ENCODE measurements at places on chromosomes 2 and 18.
A peak's percentile ranks its signal among the peaks of the same experiment; 100 is the strongest.

- no peak for DNase-seq
Measured at GRCh38 chr18:50315100-50315871, 27.8 kb upstream of the CXXC1 start.

GRCh38 chr18:23258566-23259469 is 123.5 kb downstream of the CABLES1 start:
- no peak for DNase-seq

DNA sequence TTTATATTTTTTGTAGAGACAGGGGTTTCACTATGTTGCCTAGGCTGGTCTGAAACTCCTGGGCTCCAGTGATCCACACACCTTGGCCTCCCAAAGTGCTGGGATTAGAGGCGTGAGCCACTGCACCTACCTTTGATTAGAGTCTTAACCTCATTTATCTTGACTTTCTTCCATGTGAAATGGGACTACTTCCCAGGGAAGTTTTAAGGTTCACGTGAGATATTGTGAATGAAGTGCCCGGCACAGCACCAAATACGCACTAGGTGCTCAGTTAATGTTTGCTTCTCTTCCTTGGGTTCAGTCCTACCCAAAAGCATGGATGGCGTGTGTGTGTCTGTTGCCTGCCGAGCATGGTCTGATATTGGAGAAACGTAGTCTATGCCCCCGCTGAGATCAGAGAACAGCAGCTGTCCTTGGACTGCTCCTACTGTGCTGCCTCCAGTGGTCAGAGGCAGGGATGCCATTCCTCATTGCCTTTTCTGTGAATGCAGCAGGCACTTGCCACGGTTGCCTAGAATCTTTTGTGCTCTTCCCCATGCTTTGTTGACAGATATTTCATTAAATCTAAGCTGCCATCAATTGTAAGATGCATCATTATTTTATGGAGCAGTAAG is 12.3 kb upstream of the TFCP2L1 start:
- no peak for DNase-seq

GRCh38 chr2:99382143-99382542 is 45.0 kb downstream of the EIF5B start:
- DNase-seq, result no peak

GRCh38 chr2:235049719-235050118 is 97.9 kb downstream of the SH3BP4 start:
- DNase-seq, result no peak

- DNase-seq, result no peak
Measured at GRCh38 chr2:229403296-229403695, 132.2 kb upstream of the PID1 start.

GRCh38 chr2:28311660-28312249 is 80.9 kb upstream of the FOSL2 start:
- DNase-seq, result no peak

DNA sequence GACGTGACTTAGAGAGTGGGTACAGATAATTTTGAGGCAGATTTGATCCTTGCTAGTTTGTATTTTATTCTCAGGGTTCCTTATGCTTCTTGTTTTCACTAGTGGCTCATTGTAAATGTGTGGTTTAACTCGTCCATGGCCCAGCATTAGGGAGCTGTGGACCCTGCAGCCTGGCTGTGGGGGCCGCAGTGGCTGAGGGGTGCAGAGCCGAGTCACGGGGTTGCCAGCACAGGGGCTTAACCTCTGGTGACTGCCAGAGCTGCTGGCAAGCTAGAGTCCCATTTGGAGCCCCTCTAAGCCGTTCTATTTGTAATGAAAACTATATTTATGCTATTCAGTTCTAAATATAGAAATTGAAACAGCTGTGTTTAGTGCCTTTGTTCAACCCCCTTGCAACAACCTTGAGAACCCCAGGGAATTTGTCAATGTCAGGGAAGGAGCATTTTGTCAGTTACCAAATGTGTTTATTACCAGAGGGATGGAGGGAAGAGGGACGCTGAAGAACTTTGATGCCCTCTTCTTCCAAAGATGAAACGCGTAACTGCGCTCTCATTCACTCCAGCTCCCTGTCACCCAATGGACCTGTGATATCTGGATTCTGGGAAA is 269.9 kb downstream of the MYT1L start:
- no peak for DNase-seq

DNA sequence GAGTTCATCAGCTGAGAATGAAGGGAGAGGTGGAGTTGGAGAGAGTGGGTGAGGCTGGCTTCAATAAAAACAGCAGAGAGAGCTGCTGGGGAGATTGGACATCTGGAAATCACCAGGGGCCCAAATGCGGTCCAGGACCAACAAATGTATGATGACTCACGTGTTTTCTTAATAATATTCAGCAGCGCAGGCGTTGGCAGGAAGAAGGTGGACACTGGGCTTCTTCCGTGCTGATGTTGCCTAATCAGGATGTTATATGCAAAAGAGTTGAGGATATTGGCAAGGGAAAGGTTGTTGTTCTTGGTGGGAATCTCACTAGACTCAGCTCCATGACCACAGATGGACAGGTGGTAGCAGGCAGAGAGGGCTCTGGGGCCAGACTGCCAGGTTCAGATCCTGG is 12.8 kb upstream of the PLA2R1 start:
- no peak for DNase-seq

- DNase-seq, result no peak
Measured at GRCh38 chr2:190701586-190701985, 52.7 kb downstream of the NAB1 start.

GRCh38 chr2:85420536-85421259 is 2.2 kb downstream of the SH2D6 start:
- no peak for DNase-seq

GRCh38 chr2:200905618-200906296 is 16.6 kb downstream of the NIF3L1 start:
- DNase-seq, result peak; percentile 38

DNA sequence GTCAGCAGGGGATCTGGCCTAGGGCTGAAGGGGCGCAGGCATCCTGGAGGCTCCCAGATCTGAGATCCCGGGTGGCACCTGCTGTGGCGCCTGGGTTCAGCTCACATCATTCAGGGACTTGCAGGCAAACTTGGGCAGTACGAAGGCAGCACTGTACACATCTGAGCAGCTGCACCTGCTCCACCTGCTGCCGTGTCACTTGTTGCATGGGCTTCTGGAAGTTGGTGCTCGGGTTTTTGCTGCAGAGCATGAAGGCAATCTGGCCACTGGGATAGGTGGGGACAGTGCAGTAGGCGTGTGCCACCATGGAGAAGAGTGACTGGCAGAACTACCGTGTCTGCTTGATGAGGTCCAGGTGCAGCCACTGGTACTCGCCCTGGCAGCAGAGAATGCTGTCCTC is 48.6 kb downstream of the UGGT1 start:
- DNase-seq, result no peak

GRCh38 chr18:62790871-62791772 is 75.8 kb downstream of the PHLPP1 start:
- DNase-seq, result no peak
